ENCODE measurements at places on chromosomes 1 and 21. TPM values are rescaled to one million over a fixed set of nuclear protein-coding genes. Genes with fewer than 3 reads are reported as not detected.
A peak's percentile ranks its signal among the peaks of the same experiment; 100 is the strongest.

- DNase-seq: no peak
These were observed 64.0 kb downstream of the KIF21B start for GRCh38 chr1:200959411-200959921.

GRCh38 chr1:37574834-37575480 is 18.2 kb downstream of the DNALI1 start:
- DNase-seq: no peak

DNA sequence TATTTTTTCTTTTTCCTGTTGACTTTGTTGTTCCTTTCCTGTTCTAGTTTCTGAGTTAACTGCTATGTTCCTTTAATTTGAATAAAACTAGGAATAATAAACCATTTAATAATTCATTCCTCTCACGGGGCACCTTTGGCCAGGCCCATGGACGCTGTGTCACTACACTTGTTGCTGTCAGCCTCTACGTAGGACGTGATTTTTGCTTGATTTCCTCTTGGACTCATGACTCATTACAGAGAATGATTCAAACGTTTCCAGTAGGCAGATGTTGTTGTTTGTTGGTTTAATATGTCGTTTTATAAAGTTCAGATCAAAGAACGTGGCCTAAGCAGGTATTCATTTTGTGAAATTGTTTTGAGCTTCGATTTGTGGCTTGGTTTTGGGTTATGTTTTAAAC is 9.1 kb upstream of the SLC19A1 start:
- peak; percentile 78 for DNase-seq

DNA sequence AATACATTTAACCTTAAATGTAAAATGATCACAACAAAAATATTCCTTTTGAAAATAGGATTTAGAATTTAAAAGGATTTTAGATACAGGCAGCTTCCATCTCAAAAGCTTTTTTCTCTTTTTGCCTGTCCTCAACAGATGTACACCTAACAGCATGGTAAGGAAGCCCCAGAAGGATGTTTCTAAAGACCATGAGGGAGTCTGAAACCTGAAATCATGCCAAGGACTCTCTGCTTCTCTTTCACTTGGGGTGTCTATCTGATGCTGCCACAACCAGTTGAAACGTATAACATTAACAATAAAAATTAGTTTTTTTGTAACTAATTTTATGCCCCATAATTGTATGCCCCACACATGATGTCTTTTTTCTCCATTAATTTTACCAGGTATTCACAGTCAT is 5.4 kb upstream of the ZNF281 start:
- DNase-seq: no peak

- DNase-seq: no peak
These were observed 141.2 kb downstream of the ZBTB18 start for GRCh38 chr1:244192325-244192724.

The STUM gene
- total RNA-seq: under 0.01 TPM

The SPRR1B gene
- total RNA-seq: 0.75 TPM

The SLFNL1 gene
- total RNA-seq: not detected

The KRTAP21-2 gene
- total RNA-seq: not detected

The ATP6V1G3 gene
- total RNA-seq: not detected

The GABRD gene
- not detected for total RNA-seq
